ENCODE measurements at places on chromosomes 12 and 14. TPM values are rescaled to one million over a fixed set of nuclear protein-coding genes. Genes with fewer than 3 reads are reported as not detected.
A peak's percentile ranks its signal among the peaks of the same experiment; 100 is the strongest.

GRCh38 chr12:6166808-6167207, 33.4 kb upstream of the CD9 start:
- H3K4me3 ChIP-seq = no peak overlapping the region
- no peak overlapping the region for H3K27ac ChIP-seq
- no peaks in the 10 kb centered on the region for H3K27me3 ChIP-seq
- no peaks in the 10 kb centered on the region for H3K36me3 ChIP-seq
- no peak for DNase-seq

DNA sequence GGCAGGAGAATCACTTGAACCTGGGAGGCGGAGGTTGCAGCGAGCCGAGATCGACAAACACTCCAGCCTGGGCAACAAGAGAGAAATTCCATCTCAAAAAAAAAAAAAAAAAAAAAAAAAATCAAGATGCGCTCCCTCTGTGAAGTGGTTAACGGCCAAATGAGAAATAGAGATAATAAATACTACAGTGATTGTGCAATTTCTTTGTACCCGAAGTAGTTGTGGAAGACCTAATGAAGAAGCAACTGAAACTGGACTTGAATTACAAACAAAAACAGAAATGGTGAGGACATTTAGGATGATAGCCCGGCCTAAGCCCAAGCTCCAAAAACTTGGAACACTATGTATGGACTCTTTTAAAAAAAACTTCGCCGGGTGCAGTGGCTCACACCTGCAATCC, 44.2 kb upstream of the CDK17 start:
- peaks cover 14% of the 10 kb centered on the region for H3K4me1 ChIP-seq
- no peaks in the 10 kb centered on the region for H3K36me3 ChIP-seq
- H3K27me3 ChIP-seq = no peaks in the 10 kb centered on the region
- no peak overlapping the region for H3K27ac ChIP-seq
- no peak overlapping the region for H3K4me3 ChIP-seq
- no peak for DNase-seq

- DNase-seq = no peak
- H3K4me1 ChIP-seq = peaks cover 76% of the 10 kb centered on the region
- H3K36me3 ChIP-seq = no peaks in the 10 kb centered on the region
- peaks cover 69% of the 10 kb centered on the region for H3K27me3 ChIP-seq
- H3K27ac ChIP-seq = no peak overlapping the region
- peak overlapping the region; percentile 87 for H3K4me3 ChIP-seq
These were observed 12.4 kb upstream of the ITGB7 start for GRCh38 chr12:53219292-53219955.

- H3K36me3 ChIP-seq = peaks cover 7% of the 10 kb centered on the region
- H3K27ac ChIP-seq = no peak overlapping the region
- H3K4me3 ChIP-seq = no peak overlapping the region
- no peak for DNase-seq
- peaks cover 32% of the 10 kb centered on the region for H3K4me1 ChIP-seq
These were observed 6.6 kb downstream of the FERMT2 start for GRCh38 chr14:52944254-52944653.

- H3K4me1 ChIP-seq = peaks cover 16% of the 10 kb centered on the region
- H3K36me3 ChIP-seq = peaks cover 4% of the 10 kb centered on the region
- H3K27me3 ChIP-seq = no peaks in the 10 kb centered on the region
These were observed 23.9 kb downstream of the GPR68 start for GRCh38 chr14:91220581-91221000.

GRCh38 chr14:69460093-69460701, 24.3 kb upstream of the PLEKHD1 start:
- H3K4me3 ChIP-seq = no peak overlapping the region
- H3K36me3 ChIP-seq = peaks cover 3% of the 10 kb centered on the region
- H3K27me3 ChIP-seq = no peaks in the 10 kb centered on the region
- H3K27ac ChIP-seq = no peak overlapping the region
- peak; percentile 45 for DNase-seq
- no peaks in the 10 kb centered on the region for H3K4me1 ChIP-seq

DNA sequence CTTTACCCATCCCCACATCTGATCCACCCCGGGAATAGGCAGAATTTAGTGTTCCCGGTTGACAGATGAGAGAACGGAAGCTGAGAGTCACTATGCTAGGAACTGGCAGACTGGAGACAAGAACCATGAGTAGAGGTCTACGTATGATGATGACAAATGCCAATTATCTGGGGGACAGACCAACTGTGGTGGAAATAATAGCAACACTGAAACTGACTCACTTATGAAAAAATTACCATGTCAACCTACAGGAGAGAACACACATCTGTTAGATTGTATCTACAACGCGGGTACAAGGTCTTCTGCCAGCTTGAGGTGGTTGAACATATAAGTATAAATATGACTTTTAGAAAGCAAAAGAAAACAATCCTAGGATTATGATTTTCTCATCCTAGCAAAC, 15.4 kb upstream of the SELPLG start:
- no peak overlapping the region for H3K4me3 ChIP-seq
- no peak overlapping the region for H3K27ac ChIP-seq
- H3K4me1 ChIP-seq = no peaks in the 10 kb centered on the region
- H3K36me3 ChIP-seq = peaks cover 12% of the 10 kb centered on the region

DNA sequence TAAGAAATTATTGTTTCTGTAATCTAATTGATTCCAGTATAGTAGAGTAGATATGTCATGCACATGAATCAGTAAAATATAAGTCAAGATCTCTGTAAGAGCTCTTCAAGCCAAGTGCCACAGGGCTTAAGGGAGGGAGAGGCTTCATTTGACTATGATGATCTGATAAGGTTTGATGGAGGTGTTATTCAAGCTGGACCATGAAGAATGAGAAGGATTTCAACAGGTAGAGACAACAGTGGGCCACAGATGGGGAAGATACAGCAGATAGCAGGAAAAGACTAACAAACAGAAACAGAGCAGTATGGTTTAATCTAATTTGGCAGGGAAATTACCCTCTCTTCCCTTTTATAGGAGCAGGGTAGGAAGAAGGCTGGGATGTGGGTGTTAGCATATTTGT, 40.6 kb upstream of the FKBP4 start:
- DNase-seq = no peak
- H3K4me3 ChIP-seq = no peak overlapping the region
- peaks cover 4% of the 10 kb centered on the region for H3K4me1 ChIP-seq
- H3K27ac ChIP-seq = no peak overlapping the region
- H3K36me3 ChIP-seq = no peaks in the 10 kb centered on the region

GRCh38 chr12:106519607-106520021, 63.2 kb upstream of the RFX4 start:
- no peaks in the 10 kb centered on the region for H3K36me3 ChIP-seq
- no peak overlapping the region for H3K27ac ChIP-seq
- H3K4me3 ChIP-seq = no peak overlapping the region
- H3K4me1 ChIP-seq = peaks cover 5% of the 10 kb centered on the region
- DNase-seq = no peak

- H3K4me3 ChIP-seq = peak overlapping the region; percentile 83
- peaks cover 84% of the 10 kb centered on the region for H3K27me3 ChIP-seq
- H3K4me1 ChIP-seq = peaks cover 27% of the 10 kb centered on the region
- no peak overlapping the region for H3K27ac ChIP-seq
- H3K36me3 ChIP-seq = peaks cover 4% of the 10 kb centered on the region
- DNase-seq = no peak
These were observed 935 bp downstream of the TBC1D30 start for GRCh38 chr12:64825143-64826021.

- H3K4me3 ChIP-seq = no peak overlapping the region
- H3K4me1 ChIP-seq = no peaks in the 10 kb centered on the region
- H3K36me3 ChIP-seq = peaks cover 19% of the 10 kb centered on the region
- no peaks in the 10 kb centered on the region for H3K27me3 ChIP-seq
These were observed 226.2 kb downstream of the NUBPL start for GRCh38 chr14:31787377-31787776.

DNA sequence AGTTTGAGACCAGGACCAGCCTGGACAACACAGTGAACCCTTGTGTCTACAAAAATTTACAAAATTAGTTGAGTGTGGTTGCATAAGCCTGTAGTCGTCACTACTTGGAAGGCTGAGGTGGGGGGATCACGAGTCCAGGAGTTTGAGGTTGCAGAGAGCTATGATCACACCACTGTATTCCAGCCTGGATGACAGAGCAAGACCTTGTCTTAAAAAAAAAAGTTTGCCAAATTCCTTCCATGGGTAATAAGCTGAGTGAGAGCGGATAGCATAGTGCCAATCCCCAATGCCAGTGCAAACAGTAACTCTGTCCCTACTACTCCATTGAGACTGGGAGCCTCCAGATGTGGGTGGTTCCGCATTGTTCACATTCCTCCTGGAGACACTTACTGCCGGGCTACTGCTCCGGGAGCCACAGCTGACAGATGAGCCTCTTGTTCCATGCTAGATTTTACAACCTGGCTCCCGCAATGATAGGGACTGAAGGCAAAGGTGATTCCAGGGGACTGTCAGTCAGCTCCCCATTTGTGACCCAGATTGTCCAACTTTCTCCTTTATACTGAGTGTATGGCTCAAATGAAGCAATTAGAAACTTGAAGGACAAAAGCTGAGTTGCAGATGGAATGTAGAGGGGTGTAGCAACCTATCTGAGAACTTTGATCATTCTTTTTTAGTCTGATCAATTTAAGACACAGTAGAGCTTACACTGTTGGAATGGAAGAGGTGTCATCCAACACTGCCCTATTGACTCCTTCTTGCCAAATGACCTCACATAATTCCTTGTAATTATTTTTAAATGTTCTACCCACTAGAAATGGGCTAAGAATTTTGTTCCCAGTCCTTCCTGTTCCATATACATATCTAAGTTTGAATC, 13.4 kb upstream of the FRMD6 start:
- H3K4me1 ChIP-seq = peaks cover 20% of the 10 kb centered on the region
- DNase-seq = no peak
- no peaks in the 10 kb centered on the region for H3K27me3 ChIP-seq
- H3K36me3 ChIP-seq = no peaks in the 10 kb centered on the region

DNA sequence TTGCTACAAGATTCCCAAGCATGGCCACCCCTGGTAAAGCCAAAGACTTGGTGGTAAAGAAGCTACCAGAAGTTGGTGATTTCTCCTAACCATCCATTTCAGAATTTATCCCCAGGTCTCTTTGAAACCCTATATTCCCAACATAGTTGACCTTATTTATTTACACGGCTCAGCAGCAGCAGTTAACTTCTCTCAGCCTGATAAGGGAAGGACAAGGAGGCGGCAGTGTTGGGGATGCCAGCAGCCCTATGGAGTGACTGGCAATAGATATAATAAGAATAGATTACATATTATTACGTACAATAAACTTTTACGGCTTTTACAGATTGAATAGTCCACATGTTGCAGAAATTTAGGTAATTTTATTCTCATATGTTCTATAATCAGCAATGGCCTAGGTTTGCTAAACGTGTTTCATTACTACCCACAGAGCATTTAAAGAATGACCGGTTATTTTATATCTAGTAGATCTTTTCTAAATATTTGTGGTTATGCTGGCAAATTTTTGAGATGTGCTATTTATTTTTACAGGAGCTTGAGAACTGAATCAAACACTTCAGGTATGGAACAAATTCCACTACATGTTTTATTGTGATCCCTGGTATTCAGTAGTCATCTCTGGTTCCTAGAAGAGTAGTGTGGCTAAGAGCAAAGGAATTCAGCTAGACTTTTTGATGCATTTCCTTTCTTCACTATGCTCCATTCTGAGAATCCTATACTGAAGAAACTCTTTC, 19.8 kb upstream of the PALS1 start:
- H3K27me3 ChIP-seq = no peaks in the 10 kb centered on the region
- H3K4me1 ChIP-seq = peaks cover 6% of the 10 kb centered on the region
- no peak for DNase-seq
- H3K4me3 ChIP-seq = no peak overlapping the region
- H3K27ac ChIP-seq = no peak overlapping the region

- H3K27ac ChIP-seq = no peak overlapping the region
- H3K4me3 ChIP-seq = no peak overlapping the region
- H3K27me3 ChIP-seq = peaks cover 2% of the 10 kb centered on the region
- DNase-seq = no peak
- H3K4me1 ChIP-seq = no peaks in the 10 kb centered on the region
- H3K36me3 ChIP-seq = no peaks in the 10 kb centered on the region
These were observed 88.7 kb downstream of the NTN4 start for GRCh38 chr12:95701722-95702418.

DNA sequence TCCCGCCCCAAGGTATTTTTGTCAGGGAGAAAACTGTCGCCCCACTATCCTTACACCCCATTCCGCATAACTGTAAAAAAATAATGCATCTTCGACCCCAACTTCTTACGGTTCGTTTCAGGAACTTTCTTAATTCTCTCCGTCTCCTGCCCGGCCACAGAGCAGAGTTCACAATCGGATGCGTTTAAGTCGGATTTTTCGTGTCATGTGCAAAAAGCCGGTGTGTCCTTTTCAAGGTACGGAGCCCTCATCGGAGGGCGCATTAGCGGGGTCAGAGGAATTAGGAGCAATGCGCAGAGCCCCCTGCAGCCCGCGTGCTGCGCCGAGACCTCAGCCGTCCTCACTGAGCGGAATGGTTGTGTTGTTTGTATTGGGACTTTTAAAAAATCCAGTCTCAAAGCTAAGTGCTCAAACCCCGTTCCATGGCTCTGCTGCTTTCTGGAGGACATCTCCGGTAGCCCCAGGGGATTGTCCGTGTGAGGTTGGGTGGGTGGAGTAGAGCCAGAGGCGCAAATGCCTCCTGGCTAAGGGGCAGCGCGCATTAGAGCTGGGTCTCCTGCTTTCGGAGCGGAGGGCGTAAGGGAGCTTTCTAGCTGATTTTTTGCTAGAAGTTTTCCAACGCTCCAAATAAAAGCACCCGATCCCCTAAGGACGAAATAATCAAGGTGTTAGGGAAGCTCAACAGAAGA, 3.9 kb upstream of the GSC start:
- peaks cover 3% of the 10 kb centered on the region for H3K36me3 ChIP-seq
- H3K4me1 ChIP-seq = peaks cover 28% of the 10 kb centered on the region
- no peak for DNase-seq
- H3K27me3 ChIP-seq = peaks cover 98% of the 10 kb centered on the region
- H3K4me3 ChIP-seq = peak overlapping the region; percentile 28

- H3K4me1 ChIP-seq = peaks cover 52% of the 10 kb centered on the region
- H3K4me3 ChIP-seq = peak within 1 kb of the TSS; percentile 99
- peaks cover 4% of the 10 kb centered on the region for H3K36me3 ChIP-seq
- DNase-seq = peak; percentile 92
- no peaks in the 10 kb centered on the region for H3K27me3 ChIP-seq
- peak within 1 kb of the TSS; percentile 98 for H3K27ac ChIP-seq
These were observed at the start of gene TDP1 for GRCh38 chr14:89955745-89956660. Gene TDP1, plus strand, starts transcription at chr14:89955927. Its CDS starts 7,188 bp downstream, at chr14:89963115.

- H3K4me3 ChIP-seq = peak overlapping the region; percentile 16
- peaks cover 32% of the 10 kb centered on the region for H3K4me1 ChIP-seq
- H3K27ac ChIP-seq = no peak overlapping the region
- H3K36me3 ChIP-seq = no peaks in the 10 kb centered on the region
- DNase-seq = no peak
- peaks cover 44% of the 10 kb centered on the region for H3K27me3 ChIP-seq
These were observed 1054.3 kb downstream of the VRK1 start for GRCh38 chr14:97851428-97851995.

DNA sequence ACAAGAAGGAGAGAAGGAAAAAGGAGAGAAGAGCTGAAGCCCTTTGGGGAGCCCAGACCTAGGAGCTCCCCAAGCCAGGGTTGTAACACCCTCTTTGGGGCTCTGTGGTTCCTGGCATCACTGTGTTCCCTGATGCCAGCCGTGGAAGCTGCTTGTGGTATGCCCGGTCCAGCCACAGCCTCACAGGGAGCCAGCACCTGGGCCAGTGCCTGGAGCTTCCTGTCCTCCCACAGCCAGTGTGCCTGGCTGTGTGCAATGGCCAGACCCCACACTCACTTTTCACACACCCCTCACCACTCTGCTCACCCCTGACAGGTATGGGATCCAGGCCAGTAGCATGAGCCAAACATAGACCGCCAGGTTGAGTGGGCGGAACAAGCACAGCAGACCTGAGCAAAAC, 834.7 kb downstream of the FLRT2 start:
- no peak overlapping the region for H3K4me3 ChIP-seq
- DNase-seq = no peak
- H3K27ac ChIP-seq = no peak overlapping the region

SRRM4 gene
- 10.8 TPM for total RNA-seq

LRFN5 gene
- 1.3 TPM for total RNA-seq

CARMIL3 gene
- total RNA-seq = 9.4 TPM

RPL10L gene
- total RNA-seq = not detected

KLHDC1 gene
- 2.0 TPM for total RNA-seq

IL26 gene
- not detected for total RNA-seq

OR6S1 gene
- total RNA-seq = not detected

KRT78 gene
- total RNA-seq = not detected

All from neural crest cell (in vitro differentiated cells).